Fibroblast of skin of abdomen (primary cell): ENCODE measurements at places on chromosomes 16 and 17.
A peak's percentile ranks its signal among the peaks of the same experiment; 100 is the strongest.

DNA sequence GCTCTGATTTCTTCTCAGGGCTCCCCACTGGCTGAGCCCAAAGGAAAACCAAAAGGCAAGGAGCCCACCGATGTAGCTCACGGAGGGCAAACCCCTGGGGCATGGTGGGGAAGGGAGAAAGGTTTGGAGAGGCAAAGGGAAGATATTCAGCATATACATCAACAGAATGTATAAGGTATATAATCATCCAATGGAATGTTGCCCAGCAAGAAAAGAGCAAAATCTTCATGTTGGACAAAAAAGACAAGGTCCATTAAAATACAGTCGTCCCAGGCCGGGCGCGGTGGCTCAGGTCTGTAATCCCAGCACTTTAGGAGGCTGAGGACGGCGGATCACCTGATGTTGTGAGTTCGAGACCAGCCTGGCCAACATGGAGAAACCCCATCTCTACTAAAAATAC, 1.6 kb downstream of the CPPED1 start:
- no peak for DNase-seq

GRCh38 chr17:67575325-67575724, 142.4 kb upstream of the NOL11 start:
- DNase-seq = no peak

GRCh38 chr17:78896091-78896833, 6.7 kb downstream of the CEP295NL start:
- no peak for DNase-seq

- DNase-seq = no peak
Measured at GRCh38 chr16:53734908-53735307, 31.0 kb downstream of the FTO start.

- DNase-seq = no peak
Measured at GRCh38 chr17:68347380-68347779, 56.1 kb downstream of the ARSG start.

DNA sequence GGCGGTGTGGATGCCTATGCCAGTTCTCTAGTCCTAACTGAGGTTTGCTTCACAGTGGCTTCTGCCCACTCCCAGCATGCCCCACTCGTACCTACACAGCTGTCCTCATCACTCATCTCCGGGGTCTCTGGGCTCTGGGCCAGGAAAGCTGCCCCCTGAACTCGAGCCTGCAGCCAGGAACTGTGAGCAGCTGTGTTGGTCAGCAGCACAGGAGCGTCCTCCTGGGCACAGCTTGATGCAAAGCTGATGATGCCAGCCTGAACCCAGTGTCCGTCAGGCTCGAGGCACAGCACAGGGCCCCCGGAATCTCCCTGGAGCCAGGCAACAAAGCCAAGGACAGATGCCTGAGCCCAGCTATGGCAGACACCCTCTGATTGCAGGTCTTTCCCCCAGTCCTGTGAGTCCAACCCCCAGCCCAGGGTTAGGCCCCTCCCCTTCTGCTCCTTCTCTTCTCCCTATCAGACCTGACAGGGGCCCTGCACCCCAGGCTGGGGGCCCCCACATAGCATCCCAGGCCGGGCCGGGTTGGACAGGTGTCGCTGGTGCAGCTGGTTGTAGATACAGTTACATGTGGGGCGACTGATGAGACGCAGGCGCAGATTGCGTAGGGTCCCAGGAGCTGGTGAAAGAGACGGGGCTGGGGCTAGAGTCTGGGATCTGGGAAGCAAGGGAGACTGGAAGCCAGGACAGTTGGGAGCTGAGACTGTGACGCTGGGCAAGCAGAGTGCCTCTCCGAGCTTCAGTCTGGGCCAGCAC, 2.7 kb downstream of the PRSS53 start:
- DNase-seq = no peak

GRCh38 chr16:4879049-4879448, 31.8 kb downstream of the UBN1 start:
- peak; percentile 8 for DNase-seq

- DNase-seq = no peak
Measured at GRCh38 chr17:2709183-2709661, 2.3 kb downstream of the CLUH start.

DNA sequence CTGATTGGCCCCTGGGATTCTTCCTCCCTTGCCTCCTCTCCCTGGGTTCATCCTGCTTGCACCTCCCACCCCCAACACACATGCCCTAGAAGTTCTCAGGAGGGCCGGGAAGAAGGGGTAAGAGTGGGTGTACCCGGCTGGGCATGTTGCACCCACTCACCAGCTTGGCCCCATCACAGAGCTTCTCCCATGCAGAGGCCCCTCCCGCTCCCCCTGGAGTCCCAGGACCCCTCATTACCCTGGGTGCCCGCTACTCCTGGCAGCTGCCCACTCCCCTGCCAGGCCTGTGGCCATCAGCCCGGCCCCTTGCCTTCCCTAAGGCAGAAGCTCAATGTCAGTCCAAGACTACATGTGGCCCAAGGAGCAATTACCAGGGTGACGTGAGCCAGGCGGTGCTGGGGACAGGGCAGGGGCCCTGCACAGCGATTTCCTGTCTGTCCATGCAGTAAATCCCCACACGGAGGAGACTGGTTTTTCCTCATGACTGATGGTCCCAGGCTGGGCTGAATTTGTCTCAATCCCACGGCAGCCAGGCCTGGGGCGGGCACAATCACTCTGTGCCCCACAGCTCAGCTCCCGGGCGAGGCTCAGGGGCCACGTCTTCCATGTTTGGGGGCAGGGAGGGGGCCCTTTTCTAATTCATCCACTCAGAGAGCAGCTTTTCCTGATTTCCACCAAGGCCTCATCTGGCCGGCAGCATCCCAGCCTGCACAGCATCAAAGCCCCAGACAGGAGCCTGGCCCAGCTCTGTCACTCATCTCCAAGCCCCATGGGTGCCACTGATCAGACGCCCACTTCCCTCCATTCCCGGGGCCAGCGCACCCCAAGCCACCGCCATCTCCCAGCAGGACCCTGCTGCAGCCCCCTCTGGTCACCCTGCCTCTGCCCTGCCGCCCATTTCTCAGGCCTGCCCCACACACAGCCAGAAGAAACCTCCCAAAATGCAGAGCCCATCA, 234.7 kb downstream of the KATNIP start:
- no peak for DNase-seq

GRCh38 chr16:15829460-15829859, 27.4 kb downstream of the MYH11 start:
- peak; percentile 58 for DNase-seq

GRCh38 chr16:16778332-16778731, 399.4 kb downstream of the NPIPA7 start:
- no peak for DNase-seq

GRCh38 chr16:24253192-24253591, 2.9 kb upstream of the CACNG3 start:
- peak; percentile 2 for DNase-seq

DNA sequence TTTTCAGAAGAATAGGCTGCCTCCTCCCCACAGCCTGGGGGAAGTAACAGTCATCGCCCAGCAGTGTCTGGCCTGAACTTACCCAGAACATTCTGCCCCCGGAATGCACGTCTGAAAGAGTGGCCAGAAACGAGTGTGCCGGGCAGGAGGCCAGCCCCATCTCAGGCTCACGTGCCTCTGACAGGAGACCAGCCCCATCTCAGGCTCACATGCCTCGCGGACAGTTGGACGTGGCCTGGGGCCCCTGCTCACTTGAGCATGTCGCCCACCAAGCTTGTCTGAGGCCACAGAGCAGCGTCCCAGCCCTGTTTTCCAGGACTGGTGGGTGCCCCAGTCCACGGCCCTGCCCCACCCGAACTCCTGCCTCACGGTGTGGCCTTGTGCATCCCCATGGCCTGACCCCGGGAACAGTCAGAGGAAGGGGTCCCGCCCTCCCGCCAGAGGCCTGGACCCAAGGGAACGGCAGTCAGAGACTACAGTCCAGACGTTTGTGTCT, 16.3 kb upstream of the CDH15 start:
- DNase-seq = peak; percentile 59

DNA sequence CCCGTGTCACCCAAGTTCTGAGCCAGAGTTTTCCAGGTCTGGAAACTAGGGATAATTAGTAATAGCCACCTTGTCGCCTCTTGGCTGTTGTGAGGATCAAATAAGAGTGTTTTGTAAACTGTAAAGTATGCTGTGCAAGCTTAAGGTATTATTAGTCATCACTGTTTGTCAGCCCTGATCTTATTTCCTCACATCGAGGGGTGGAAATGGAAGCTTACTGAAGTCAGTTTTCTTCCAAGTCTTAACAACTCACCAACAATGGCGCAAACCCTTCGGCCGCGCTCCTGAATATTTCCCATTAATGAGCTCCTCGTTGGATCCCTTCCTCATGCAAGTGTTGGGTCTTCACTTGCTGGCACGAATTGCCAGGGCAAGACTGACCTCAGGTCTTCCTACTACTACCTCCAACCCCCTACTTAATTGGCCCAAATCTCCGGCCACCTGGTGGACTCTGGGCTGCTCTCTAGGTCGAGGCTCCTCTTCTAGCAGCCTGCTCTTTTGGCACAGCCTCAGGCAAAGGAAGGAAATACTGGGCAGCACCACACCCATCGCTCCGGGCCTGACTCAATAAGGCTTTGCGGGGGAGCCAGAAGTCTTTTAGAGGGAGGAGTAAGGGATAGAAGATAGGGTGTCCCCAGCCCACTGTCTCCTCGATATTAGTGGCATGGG, 885 bp upstream of the SLC35B1 start:
- DNase-seq = no peak

- DNase-seq = no peak
Measured at GRCh38 chr16:30179931-30180330, 3.5 kb upstream of the CORO1A start.

GRCh38 chr16:84179612-84180320, 7.1 kb downstream of the TAF1C start:
- DNase-seq = no peak
